ENCODE measurements at places on chromosomes 4 and X.

DNA sequence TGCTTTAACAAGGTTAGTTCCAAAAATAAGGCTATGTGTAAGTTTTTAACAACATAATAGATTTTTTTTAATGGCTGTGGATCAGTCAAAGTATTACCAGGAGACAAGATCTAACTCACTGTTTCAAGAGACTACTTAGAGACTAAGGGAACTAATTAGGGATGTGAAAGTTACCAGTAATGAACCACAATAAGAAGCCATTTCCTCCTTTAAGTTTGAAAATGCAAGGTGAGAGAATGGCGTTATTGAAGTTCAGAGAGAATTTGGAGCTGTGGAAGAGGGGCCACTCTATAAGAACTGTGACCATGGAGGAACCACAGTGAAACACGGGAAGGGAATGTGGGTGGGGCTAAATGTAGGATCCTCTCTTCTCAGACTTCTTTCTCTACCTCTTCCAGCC, 624.2 kb downstream of the GLUD2 start:
- no peak for DNase-seq

DNA sequence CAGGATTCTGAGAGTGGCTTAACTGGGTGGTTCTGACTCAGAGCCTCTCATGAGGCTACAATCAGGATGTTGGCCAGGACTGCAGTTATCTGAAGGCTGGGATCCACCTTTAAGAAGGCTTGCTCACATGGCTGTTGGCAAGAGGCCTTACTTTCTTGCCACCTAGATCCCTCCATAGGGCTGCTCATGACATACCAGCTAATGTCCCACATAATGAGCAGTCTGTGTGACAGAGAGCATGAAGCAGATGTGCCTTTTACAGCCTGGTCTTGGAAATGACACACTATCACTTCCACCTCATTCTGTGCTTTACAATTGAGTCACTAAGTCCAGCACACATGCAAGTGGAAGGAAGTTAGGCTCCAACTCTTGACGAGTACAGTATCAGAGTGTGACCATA, 4.3 kb upstream of the RBM3 start:
- DNase-seq = no peak

DNA sequence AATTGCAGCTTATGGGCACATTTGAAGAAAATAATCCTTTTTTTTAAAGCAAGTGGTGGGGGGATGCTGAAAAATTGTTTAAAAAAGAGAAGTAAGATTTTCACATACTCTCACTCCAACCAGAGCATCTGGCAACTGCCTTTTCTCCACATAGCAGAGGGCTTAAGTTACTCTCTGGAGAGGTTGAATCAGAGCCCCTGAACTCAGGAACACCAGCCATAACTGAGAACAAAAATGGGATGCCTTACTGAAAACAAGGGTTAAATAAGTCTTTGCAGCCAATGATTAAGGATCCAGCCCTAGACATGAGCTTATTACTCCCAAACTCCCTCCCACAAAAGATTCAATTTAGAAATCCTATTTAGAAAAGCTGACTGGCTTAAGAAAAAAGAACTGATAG, 27.5 kb downstream of the CASK start:
- no peak for DNase-seq

DNA sequence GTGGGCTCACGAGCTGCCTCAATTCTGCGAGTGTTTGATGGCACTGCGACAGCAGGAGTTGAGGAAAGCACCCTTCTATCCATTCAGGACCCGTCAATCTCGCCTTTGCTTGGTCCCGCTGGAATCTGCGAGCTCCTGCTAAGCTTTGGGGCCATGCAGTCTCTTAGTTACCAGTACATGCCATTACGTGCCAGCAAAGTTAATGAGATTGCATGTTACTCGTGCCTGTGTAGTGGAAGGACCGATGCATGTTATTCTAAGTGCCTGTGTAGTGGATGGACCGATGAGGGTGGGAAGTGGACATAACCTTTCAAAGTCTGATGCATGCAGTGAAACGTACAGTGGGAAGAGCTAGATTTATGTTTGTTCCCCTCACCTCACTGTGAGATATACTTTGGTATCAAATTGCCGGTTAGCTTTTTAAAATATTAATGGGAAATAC, 569 bp downstream of the RPS3A start:
- DNase-seq = peak; percentile 54

DNA sequence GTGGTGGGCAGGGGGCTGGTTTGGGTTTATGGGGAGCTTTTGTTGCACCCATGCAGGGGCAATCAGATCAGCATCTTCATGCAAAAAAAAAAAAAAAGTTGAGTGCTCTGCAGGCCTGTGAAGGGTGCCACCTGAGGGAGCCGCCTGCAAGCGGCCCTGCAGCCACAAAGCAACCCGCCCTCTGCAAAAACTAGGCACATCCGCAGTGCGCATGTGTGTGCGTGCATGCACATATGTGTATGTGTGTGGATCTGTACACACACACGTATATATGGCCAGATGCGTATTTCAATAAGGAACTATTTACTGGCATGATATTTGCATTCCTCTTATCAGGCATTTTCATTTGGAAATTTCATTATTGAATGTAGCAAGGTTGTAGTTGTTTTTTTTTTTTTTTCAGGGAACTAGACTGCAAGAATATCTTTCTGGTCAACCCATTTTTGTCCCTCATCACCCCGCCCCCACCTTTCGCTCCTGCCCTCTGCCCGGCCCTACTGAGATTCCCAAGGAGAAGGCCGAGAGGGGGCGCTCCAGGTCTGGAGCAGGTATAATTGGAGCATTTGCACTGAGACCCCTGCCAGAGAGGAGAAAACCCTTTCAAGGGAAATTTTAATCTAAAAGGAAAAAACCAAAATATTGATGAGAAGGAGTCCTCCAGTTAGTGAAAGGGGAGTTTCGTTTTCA, 18.1 kb downstream of the CCNQ start:
- no peak for DNase-seq

GRCh38 chr4:108619372-108620100, 840 bp upstream of the RPL34 start:
- DNase-seq = no peak

GRCh38 chr4:158255727-158256324, 45.5 kb downstream of the TMEM144 start:
- DNase-seq = peak; percentile 88

DNA sequence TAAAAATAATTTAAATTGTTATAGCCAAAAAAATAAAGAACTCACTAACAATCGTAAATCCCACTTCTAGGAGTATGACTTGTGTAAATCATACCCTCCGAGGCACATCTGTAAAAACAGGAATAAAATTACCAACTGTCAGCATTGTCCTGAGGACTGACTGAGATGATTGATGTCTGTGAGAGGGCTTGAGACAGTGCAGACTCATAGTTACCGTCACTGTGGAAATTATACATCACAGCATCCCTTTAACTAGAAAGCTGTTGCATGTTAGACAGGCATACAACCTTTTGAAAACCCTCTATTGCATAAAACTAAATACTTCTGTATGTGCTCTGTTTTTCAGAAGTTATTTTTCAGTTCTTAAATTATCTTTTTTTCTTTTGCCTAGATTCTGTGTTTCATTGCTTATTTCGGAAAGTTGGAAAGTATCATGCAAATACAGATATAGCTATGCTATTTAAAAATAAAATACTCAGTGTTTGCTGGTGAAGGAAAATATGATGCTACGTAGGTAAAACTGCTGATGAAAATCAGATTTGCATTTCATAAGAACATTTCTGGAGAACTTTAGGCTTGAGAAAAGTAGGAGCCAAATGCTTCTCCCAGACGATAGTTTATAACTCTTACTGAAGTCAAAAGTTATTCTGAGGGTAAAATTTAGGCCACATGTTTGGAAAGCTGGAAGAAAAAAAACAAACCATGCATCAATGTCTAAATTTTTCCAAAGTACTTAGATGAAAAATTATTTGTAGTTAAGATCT, 13.6 kb upstream of the RBPJ start:
- DNase-seq = no peak

DNA sequence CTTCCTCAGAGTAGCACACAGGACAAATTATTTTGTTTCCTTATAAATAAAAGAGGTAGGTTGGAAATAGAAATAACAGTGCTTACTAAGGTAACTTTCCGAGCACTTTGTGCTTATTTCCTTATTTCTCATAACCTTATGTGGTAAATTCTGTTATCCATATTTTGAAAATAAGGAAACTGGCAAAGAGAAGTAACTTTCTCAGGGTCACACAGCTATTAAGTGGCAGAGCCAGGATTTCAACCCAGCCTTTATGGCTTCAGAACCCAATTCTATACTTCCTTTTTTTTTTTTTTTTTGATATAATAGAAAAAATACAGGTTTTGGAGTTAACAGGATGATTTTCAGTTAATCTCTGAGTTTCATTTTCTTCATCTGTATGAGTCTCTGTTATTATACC, 3.3 kb downstream of the UTP3 start:
- no peak for DNase-seq

GRCh38 chr4:37889849-37890800, 759 bp upstream of the TBC1D1 start:
- peak; percentile 28 for DNase-seq

- DNase-seq = peak; percentile 27
These were observed 36.7 kb downstream of the PSAPL1 start for GRCh38 chr4:7398104-7398423.

DNA sequence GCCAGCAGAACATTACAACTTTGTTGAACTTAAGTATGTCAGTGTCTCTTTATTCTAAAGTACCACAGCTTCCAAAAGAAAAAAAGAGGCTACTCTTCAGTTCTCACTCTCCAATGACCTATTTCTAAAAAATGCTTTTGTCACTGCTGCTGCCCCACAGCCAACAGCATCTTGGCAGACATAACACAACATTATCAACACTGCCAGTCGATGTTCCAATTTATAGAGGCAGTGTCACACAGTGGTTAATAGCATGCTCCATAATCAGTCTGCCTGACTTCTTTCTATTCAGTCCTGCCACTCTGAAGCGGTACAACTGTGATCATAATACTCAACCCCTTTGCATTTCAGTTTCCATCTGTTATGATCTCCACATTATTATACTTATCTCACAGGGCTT, 69.2 kb downstream of the PLS3 start:
- DNase-seq = no peak

GRCh38 chr4:141240671-141241070, 20.0 kb downstream of the ZNF330 start:
- no peak for DNase-seq

DNA sequence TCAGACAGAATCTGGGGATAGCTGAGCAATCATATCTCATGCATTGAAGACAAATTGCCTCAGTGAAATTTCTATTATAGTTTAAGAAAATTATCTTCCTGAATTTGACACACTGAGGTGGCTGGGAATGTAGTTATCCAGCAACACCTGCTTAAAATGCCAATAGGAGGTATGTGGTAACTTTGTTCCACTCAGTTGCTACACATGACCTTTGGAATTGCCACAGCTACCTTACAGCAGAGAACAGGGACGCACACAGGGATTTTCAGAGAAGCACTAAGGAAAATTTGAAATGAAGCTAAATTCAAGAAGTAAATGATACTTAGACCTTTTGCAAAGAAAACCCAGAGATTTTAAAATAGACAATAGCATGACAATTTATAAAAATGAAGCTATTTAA, 264.6 kb downstream of the IL1RAPL1 start:
- DNase-seq = peak; percentile 13

GRCh38 chrX:9927698-9928482, 39.3 kb upstream of the CLDN34 start:
- DNase-seq = peak; percentile 78

DNA sequence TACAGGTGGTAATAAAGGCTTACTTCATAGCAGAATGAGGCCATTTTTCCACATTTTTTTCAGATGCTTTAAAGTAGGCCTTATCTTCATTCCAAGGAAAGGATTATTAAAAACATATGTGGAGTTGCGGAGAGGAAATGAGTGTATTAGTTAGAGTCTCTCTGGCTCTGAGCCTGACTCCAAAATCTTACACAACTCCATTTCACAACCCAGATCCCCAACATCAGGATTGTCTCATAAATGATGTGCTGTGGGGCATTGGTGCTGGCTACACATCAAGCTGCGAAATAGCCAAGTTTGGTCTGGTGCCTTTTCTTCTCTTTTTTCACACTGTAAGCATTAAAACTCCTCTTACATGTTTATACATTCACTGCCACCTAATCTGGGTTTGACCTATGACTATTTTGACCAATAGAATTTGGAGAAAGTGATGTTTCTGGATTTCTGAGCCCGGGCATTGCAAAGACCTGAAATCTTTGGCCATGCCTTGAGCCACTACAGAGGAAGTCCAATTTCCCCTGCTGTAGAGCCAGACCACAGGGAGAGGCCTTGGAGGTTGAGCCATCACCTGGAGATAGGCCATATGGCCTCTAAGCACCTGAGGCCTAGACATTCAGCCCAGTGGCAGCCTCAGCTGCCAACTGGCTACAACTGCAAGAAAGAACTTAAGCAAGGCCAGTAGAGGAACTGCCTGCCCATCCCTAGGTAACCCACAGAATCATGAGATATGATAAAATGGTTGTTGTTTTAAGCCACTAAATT, 16.7 kb upstream of the SOD3 start:
- DNase-seq = no peak

DNA sequence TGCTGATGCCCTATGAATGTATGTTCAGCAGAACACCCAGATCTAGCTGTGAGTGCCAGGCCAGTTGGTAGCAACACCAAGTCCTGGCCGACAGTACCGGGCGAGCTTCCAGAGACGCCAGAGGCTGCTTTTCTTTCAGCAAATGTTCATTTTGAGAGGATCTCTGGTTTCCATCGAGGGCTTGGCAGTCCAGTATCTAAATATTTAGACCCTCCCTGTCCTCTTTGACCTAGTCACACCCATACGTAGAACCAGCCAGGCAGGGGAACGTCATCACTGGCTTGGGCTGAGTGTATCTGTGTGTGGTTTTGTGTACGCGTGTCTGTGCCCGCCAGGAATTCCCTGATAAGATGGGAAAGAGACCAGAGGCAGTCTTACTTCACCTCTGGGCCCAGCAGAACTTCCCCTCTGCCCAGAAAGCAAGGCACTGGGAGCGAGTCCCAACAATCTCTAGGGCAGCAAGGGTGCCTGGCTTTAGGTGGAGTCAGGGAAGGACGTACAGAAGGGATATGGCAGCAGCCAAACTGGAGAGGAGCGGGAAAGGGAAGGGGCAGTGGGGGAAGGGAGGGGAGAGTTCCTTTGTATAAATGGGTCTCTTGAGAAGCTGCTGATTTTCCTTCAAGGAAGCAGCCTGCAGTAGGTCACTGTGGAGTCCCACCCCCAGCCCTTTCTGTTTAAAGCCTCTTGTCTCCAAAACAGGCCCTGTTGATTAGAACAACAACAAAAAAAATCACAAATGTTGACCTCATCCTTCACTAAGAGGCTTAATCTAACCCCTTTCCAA, 15.0 kb upstream of the ELF4 start:
- peak; percentile 23 for DNase-seq

DNA sequence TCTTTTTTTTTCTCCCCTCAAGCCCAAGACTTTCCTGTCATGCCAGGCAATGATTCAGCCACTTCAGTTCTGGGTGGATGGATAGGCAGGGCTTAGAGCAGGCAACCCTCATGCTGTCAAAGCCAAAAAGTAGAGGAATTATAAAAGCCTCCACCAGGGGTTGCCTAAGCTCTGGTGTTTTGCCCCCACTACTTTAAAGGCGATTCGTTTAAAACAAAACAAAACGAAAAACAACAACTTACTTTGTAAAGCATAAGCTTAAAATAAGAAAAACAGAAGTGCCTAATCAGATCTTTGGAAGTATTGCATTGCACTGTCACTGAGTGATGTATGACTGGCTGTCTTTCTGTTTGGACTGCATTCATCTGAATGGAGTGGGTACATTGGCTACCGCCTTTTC, 5.3 kb upstream of the IDS start:
- no peak for DNase-seq

- DNase-seq = no peak
These were observed 11.7 kb upstream of the TCEAL9 start for GRCh38 chrX:103344606-103345005.

- DNase-seq = no peak
These were observed 11.4 kb downstream of the MAOB start for GRCh38 chrX:43870758-43871419.

GRCh38 chrX:112164420-112164819, 81.8 kb upstream of the TRPC5 start:
- DNase-seq = no peak

Measured in pons (tissue), 1 donor.